Hematopoietic multipotent progenitor cell treated with erythropoietin and hydrocortisone succinate and interleukin-3 and kit ligand, for 17 days (in vitro differentiated cells): ENCODE measurements at places on chromosomes 13 and 19.

DNA sequence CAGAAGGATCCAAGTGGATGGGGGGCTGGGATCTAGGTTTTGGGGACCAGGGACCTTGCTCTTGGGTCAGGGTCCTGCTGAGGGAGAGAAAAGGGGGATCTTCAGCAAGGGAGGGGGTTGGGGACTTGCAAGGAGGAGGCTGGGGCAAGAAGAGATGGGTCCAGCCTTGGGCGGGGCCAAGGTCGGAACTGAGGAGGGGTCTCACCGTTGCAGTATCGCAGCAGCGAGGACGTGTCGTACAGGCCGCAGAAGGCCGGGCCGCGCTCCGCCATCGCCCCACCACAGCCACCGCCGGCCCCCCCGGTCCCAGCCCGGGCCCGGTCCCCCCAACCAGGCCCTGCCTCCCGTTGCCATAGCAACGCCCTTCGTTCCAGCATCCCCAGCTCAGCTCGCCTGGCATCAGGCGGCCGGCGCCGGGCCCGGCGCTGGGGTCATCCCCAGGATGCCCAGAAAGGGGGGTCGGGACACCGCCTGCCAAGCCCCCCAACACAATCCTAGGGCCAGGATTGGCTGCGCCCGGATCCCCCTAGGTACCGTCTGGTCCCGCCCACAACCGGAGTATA lies 6.0 kb upstream of the EML2 start:
- DNase-seq = no peak

DNA sequence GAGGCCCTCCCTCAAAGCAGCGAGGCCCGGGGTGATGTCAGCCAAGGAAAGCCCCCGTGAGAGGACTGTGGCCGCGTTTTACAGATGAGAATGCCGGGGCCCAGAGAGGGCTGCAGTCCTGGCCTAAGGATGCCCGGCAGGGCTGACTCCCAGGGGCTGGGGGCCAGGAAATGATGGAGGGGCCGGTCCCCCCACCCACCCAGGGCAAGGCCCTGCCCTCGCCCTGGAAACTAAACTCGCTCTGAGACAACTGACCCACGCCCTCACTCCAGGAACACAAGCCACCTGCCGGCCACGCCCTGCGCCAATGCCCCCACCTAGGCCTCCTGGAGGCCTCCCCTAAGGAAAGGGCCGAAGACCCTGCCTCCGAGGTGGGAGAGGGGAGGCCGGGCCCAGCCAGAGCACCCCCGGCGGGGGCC lies 7.2 kb downstream of the ZBTB7A start:
- DNase-seq = no peak

DNA sequence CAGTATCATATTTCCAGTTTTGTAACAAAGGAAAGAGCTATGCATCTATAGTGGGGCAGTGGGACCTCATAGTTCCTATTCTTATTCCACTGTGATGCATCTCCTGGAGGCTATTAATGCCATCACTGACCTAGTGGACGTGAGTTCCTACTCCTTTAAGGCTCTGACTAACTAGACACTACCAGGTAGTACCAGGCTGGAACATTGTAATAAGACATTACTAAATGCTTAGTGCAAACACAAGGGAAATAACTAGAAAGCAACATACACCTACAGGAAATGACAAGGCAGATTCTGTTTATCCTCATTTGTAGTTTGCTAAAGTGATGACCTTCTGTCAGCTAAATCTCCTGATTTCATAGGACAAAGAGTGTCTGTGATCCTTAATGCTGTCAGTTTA lies 192.5 kb downstream of the POSTN start:
- DNase-seq = no peak

- DNase-seq = peak; percentile 15
Observed at GRCh38 chr19:48501494-48502349, 9.9 kb downstream of the LMTK3 start.

GRCh38 chr13:95893861-95894260 lies 159.3 kb downstream of the UGGT2 start:
- DNase-seq = no peak

DNA sequence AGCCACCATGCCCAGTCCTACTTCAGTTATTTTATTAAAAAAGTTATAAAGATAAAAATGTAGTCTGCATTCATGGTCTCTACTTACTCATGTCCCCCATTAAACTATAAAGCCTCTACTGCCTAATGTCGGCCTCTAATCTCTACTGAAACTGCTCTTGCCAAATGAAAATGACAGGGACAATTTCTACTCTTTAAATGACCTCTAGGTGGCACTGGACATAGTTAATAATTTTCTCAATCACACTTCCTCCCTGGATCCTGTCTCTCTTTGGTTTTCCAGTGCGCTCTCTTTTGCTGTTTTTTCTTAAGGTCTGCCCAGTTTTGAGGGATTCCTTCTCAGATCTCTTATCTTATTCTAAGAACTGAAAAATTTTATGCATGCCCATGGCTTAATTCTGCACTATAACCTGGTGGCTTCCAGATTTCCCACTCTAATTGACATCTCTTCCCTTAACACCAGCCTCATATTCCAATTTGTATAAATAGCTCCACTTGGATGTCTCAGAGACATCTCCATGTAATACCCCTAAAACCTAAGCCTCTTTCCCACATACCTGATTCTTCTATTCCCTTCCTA lies 54.3 kb downstream of the MTMR6 start:
- peak; percentile 61 for DNase-seq

DNA sequence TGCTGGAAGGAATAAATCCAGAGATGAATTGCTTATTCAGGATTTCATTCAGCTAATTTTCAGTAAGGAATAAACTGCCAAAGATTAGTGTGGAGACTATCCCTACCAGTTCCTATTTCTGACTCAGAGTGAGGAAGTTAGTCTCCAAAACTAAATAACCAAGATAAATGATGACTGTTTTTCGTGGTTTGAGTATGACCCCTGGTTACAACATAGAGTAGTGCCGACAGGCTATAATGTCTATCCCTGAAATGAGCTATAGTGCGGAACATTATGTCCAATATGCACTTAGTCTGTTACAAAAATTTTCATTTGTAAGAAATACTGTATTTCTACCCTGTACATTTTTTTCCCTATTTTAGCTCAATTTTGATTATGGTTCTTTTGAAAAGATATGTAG lies 51.4 kb downstream of the NBEA start:
- DNase-seq = no peak

GRCh38 chr19:33815380-33816340 lies 19.0 kb downstream of the KCTD15 start:
- no peak for DNase-seq

DNA sequence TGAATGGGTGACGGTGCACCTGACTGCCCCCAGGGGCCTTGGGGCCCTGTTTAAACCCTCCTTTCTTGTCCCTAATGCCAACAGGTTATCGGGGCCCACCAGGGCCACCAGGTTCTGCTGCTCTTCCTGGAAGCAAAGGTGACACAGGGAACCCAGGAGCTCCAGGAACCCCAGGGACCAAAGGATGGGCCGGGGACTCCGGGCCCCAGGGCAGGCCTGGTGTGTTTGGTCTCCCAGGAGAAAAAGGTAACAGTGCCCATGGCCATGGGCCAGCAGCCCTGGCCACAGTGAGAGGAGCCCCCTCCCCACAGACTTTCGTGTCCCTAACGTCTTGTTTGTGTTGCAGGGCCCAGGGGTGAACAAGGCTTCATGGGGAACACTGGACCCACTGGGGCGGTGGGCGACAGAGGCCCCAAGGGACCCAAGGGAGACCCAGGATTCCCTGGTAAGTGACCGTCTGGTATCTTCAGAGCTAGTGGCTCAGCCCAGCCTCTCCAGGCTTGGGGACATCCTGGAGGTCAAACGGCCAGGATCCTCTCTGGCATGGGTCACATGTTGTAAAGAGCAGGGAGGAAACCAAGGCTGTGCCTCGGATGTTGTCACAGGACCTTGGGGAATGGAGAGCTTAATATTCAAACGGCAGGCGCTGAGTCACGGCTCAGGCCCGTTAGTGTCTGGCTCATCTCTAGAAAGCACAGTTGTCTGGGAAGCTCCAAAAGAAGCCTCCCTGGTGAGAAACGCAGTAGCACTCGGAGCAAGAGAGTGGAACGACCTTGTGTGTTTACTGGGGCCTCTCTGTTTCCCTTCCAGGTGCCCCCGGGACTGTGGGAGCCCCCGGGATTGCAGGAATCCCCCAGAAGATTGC lies 58.3 kb downstream of the RAB20 start:
- no peak for DNase-seq

DNA sequence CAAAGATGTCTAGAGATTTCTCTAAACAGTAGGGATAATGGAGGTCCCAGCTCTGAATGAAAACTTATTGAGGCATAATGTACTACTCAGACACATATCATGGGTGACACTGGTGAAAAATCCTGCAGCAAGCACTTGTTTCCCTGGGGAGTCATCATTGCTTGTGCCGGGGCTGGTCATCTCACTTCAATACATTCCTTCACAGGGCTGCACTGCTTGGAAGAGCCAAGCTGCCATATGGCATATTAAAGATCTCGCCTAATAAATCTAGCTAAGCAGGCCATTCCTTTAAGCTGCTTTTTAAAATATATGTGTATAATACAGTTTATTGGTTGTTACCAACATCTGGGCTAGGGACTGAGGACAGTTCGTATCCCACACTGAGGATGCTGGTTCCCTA lies 332.2 kb upstream of the GPC6 start:
- DNase-seq = no peak

DNA sequence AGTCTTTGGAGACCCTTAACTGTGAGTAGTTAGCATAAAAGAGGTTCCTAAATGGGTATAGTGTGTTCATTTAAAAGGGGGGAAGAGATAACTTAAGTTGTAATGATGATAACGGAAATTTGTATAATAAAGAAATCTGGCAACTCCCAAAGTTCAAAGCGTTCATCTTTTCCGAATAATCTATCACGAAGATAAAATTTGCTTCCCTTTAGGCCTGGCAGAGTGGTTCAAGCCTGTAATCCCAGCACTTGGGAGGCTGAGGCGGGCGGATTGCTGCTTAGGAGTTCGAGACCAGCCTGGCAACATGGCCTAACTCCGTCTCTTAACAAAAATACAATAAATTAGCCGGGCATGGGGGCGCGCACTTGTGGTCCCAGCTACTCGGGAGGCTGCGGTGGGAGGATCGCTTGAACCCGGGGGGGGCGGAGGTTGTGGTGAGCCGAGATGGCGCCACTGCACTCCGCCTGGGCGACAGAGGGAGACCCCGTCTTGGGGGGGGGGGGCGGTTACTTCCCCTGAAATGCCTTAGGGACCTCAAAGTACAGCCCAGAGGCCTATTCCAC lies 934 bp downstream of the N4BP2L2 start:
- no peak for DNase-seq
